ENCODE measurements at places on chromosomes 11 and 22.

DNA sequence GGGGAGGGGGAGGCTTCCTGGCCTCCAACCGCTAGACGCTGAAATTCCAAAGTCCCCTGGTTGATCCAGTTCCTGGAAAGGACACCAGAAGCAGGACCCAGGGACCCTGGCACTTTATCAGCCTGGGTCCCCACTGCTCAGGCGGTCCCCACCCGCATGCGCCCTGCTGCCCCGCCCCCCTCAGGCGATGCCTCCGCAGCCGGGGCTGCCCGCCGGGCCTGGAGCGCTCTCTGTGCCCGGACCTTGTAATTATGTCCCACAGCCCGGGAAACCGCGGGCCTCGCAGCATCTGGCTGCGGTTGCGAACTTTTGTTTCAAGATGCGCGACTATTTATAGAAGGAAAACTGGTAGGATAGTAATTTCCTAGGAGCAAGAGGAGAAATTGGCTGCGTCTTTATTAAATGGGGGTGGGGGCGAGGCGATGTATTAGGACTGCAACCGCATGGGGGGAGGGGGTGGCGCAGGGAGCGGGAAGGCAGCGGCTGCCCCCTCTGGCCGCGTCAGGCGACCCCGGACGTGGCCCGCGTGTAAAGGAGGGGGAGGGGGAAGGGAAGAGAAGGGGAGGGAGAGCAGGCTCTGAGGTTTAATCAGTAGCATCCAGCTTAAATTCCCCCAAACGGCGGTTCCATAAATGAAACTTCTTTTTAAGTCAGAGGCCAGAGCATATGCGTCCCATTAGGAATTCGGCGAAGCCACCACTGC lies 6.1 kb downstream of the WNT7B start:
- DNase-seq, result no peak

- no peak for DNase-seq
These were observed 215.6 kb downstream of the DDX10 start for GRCh38 chr11:108880510-108880909.

- DNase-seq, result no peak
These were observed 4.3 kb downstream of the CYB561A3 start for GRCh38 chr11:61357233-61357893.

GRCh38 chr22:39179401-39179827 lies 26.9 kb upstream of the CBX7 start:
- DNase-seq, result no peak

- no peak for DNase-seq
These were observed 21.8 kb upstream of the SLC22A24 start for GRCh38 chr11:63165706-63166310.

GRCh38 chr11:128860571-128861361 lies 6.3 kb downstream of the KCNJ1 start:
- DNase-seq, result no peak

GRCh38 chr11:116582571-116582970 lies 190.2 kb downstream of the BUD13 start:
- DNase-seq, result no peak

GRCh38 chr22:26068571-26068970 lies 100.7 kb upstream of the SEZ6L start:
- DNase-seq, result no peak

DNA sequence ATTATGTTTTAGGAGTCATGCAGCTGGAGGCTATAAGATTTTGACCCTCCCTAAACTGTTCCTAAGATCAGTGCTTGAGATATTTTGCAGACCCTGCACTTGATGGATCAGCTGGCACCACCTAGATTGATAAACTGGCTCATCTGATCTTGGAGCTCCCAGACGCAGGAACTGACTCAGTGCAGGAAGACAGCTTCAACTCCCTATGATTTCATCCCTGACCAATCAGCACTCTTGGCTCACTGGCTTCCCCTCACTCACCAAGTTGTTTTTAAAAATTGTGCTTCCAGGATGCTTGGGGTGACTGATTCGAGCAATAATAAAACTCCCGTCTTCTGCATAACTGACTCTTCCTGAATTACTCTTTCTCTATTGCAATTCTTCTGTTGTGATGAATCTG lies 637.5 kb upstream of the FAT3 start:
- no peak for DNase-seq

GRCh38 chr11:130109386-130109785 lies 39.7 kb downstream of the APLP2 start:
- DNase-seq, result no peak

DNA sequence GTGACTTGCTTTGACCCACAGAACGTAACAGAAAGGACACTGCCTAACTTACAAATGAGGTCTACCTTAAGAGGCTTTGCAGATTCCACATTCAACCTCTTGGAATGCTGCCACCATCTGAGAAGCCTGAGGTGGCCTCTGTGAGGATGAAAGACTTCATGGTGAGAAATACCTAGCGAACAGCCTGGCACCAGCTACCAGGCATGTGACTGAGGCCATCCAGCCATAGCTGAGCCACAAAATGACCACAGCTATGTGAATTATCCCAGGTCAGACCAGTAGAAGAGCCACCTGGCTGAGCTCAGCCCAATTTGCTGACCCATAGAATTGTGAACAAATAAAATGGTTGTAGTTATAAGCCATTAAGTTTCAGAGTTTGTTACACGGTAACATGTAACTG lies 37.5 kb downstream of the PPARA start:
- no peak for DNase-seq

- peak; percentile 57 for DNase-seq
These were observed 184.9 kb downstream of the SBF2 start for GRCh38 chr11:10108915-10109680.

DNA sequence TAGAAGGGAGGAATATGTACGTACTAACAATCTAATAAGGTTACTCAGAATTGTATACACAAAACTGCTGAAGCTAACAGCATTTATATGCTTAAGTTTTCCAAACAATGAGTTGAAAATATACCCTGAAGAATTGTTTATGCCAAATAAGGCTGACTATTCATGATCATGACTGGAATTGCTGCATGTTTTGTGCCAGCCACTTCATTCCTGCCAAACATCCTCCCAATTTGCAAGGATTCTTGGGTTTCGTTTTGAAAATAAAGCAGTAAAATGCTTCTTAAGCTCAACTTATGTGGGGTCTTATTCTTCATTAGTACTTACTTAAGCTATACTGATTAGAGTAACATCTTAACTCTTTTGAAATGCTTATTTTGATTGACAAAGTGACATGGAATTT lies 149.0 kb downstream of the SPON1 start:
- DNase-seq, result no peak

DNA sequence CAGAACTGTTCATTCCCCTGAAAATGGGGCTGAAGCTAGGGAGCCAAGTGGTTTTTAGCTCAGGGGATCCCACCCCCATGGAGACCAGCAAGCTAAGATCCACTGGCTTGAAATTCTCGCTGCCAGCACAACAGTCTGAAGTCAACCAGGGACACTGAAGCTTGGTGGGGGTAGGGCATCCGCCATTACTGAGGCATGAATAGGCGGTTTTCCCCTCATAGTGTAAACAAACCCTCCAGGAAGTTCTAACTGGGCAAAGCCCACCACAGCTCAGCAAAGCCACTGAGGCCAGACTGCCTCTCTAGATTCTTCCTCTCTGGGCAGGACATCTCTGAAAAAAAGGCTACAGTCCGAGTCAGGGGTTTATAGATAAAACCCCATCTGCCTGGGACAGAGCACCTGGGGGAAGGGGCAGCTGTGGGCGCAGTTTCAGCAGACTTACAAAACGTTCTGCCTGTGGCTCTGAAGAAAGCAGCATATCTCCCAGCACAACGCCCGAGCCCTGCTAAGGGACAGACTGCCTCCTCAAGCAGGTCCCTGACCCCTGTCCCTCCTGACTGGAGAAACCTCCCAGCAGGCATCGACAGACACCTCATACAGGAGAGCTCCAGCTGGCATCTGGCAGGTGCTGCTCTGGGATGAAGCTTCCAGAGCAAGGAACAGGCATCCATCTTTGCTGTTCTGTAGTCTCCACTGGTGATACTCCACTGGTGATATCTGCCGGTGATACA lies 32.7 kb downstream of the GAB4 start:
- no peak for DNase-seq

- peak; percentile 75 for DNase-seq
These were observed 388.4 kb downstream of the SOX6 start for GRCh38 chr11:15967966-15968365.

DNA sequence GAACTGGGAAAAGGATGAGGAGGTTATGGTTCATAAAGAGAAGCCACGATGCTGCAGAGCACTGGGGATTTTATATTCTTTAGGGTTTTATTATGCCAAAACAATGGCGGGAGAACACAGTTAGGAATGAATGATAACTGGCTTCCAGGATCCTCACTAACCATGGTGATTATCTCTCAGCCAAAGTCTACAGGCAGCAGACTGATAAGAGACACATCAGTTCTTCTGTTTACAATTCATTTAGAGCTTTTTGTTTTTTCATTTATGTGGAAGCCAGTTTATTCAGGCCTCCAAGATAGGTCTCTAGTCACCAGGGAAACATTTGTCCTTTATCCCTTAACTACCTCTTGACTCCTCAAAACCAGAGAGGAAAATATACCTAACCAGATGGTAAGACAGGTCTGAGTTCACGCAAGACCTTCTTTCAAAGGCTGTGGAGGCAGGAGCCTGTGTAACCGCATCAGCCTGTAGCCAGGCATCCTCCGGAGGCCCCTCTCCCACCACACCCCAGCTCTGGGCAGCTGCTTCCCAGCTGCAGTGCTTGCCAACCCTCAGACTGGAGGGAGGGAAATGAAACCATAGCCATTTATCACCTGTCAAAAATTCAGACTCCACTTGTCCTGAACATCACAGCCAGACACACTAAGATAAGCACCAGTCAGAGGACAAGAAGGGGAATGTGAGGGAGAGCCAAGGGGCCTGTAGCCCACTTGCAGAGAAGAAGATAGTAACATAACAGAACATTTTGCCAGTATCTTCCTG lies 57.2 kb upstream of the FAM181B start:
- no peak for DNase-seq

DNA sequence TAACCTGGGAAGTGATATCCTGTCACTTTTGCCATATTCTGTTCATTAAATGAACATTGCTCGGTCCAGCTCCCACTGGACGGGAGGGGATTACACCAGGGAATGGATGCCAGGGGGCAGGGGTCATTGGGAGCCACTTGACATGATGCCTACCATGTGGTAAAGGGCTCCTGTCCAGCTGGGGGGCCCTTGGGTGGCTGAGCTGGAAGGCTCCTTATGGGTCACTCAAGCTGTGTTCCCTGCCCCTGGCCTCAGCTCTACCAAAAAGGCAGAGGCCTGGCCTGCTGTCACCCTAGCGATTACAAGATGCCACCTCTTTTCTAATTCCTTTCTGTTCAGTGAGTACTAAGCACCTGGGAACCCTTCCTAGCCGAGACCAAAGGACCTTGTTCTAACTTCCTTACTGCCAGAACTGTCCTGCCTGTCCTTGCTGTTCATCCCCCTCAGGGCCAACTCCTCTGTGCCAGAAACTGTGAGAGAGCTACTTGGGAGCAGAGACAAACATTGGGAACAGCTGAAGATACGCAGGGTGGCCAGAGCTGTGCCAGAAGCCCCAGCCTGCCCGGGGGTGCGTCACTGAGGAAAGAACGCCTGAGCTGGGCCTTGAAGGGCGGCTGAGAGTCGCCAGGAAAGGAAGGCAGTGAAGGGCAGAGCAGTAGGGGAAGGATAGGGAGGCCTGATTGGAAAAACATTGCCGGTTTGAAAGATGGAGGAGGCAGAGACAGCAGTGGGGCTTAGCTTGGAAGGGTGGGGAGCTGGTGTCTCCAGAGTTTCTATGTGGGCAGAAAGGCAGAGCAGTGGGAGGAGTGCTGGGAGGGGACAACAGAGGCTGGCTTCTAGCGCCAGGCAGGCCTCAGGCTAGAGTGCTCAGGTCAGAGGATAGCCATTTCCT lies 12.7 kb upstream of the UVRAG start:
- DNase-seq, result no peak

GRCh38 chr11:326842-327580 lies 6.4 kb upstream of the IFITM3 start:
- DNase-seq, result peak; percentile 23

GRCh38 chr11:130124096-130124495 lies 35.5 kb upstream of the ST14 start:
- DNase-seq, result peak; percentile 86

GRCh38 chr11:69030301-69030700 lies 17.3 kb upstream of the MRGPRF start:
- DNase-seq, result no peak

DNA sequence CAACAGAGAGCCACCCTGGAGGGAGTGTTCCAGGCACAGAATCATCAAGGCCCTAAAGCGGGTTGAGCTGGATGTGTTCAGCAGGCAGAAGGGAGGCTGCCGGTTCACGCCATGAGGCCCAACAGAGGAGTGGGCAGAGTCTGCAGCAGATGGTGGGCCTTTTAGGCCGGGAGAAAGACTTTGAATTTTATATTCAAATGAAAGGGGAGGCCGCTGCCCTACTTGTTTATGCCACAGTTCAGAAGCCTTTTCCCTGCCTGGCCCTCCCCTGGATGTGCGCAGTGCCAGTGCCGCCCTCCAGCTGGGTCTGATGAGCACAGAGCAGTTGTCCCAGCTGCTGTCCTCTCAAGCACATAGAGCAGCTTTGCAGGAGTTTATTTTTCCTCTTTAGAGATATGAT lies 46.9 kb upstream of the TTC12 start:
- DNase-seq, result no peak

Data from fibroblast of the conjunctiva (primary cell).